ENCODE measurements at places on chromosomes 1 and 21. TPM values are rescaled to one million over a fixed set of nuclear protein-coding genes. Genes with fewer than 3 reads are reported as not detected.

- no peaks in the 10 kb centered on the region for H3K27me3 ChIP-seq
- peaks cover 35% of the 10 kb centered on the region for H3K4me1 ChIP-seq
- peak; percentile 84 for DNase-seq
- H3K36me3 ChIP-seq = no peaks in the 10 kb centered on the region
- H3K27ac ChIP-seq = peak overlapping the region; percentile 43
Observed at GRCh38 chr1:32998997-32999396, 34.4 kb upstream of the RNF19B start.

GRCh38 chr1:207935166-207935583 is 24.2 kb upstream of the CD34 start:
- no peak overlapping the region for H3K27ac ChIP-seq
- no peak for DNase-seq
- no peaks in the 10 kb centered on the region for H3K27me3 ChIP-seq
- no peaks in the 10 kb centered on the region for H3K36me3 ChIP-seq
- no peak overlapping the region for H3K4me3 ChIP-seq

DNA sequence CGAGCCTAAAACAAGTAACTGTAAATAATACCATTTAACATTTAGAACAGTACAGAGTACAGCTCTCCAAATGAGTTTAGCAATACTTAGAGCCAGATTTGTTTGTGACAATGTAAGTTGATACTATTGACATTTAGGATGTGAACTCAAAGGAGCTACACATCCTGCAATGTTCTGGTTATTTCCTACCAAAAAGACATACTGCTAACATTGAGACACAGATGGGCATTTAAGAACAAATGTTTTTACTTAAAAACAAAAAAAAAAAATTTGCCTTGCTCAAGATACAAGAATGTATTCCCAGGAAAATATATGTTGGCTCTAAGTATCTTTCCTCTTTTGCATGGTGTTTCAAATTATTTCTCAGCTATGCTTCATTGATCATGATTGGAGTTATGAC is 1464.8 kb upstream of the PRMT6 start:
- no peaks in the 10 kb centered on the region for H3K4me1 ChIP-seq
- no peak overlapping the region for H3K27ac ChIP-seq
- H3K4me3 ChIP-seq = no peak overlapping the region
- DNase-seq = no peak
- no peaks in the 10 kb centered on the region for H3K27me3 ChIP-seq

GRCh38 chr21:8991968-8992621 is 1529.3 kb upstream of the TPTE start:
- H3K36me3 ChIP-seq = no peaks in the 10 kb centered on the region
- no peak for DNase-seq
- peaks cover 18% of the 10 kb centered on the region for H3K27me3 ChIP-seq
- H3K4me3 ChIP-seq = no peak overlapping the region

DNA sequence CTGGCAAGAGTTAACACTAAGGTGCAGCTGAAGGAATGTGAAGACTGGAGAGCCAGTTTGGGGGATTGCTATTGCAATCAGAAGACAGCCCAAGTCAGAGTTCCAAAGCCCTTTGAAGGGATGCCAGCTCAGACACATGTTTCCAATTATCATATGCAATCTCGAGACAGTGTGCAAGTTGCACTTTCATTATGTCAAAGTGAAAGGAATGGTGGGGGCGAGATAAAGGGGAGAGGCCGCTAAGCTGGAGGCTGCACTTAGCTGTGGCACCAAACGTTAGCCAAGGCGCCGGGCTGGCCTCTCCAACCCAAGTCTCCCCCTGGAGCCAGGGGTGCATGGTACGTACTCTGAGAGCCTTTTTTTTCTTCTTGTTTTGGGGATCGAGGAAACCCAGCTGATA is 58.0 kb downstream of the NGF start:
- H3K36me3 ChIP-seq = no peaks in the 10 kb centered on the region
- H3K4me3 ChIP-seq = no peak overlapping the region
- H3K27me3 ChIP-seq = no peaks in the 10 kb centered on the region

GRCh38 chr21:46126309-46127238 is 28.7 kb downstream of the COL6A2 start:
- H3K4me3 ChIP-seq = no peak overlapping the region
- H3K4me1 ChIP-seq = no peaks in the 10 kb centered on the region
- H3K27me3 ChIP-seq = no peaks in the 10 kb centered on the region
- no peak overlapping the region for H3K27ac ChIP-seq
- peaks cover 11% of the 10 kb centered on the region for H3K36me3 ChIP-seq
- DNase-seq = no peak

DNA sequence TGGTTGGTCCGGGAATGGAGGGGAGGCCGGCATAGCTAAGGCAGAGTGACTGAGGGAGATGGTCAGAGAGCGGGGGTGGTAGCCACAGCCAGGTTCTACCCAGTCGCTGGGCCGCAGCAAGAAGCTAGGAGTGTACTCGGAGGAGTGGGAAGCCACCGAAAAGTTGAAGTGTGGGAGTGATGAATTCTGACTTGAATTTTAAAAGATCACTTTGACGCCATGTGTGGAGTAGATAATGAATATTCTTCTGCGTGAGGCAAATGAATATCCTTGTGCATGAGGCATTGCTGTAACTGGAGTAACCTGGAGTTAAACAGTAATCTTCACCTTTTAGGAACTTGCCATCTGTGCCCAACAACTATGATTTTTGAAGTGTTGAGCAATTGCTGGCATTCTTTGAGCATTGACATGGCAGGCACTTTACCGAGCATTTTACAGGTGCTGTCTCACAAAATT is 6.9 kb downstream of the CTPS1 start:
- peaks cover 80% of the 10 kb centered on the region for H3K4me1 ChIP-seq
- no peak overlapping the region for H3K4me3 ChIP-seq
- no peaks in the 10 kb centered on the region for H3K36me3 ChIP-seq
- H3K27me3 ChIP-seq = no peaks in the 10 kb centered on the region
- no peak for DNase-seq

DNA sequence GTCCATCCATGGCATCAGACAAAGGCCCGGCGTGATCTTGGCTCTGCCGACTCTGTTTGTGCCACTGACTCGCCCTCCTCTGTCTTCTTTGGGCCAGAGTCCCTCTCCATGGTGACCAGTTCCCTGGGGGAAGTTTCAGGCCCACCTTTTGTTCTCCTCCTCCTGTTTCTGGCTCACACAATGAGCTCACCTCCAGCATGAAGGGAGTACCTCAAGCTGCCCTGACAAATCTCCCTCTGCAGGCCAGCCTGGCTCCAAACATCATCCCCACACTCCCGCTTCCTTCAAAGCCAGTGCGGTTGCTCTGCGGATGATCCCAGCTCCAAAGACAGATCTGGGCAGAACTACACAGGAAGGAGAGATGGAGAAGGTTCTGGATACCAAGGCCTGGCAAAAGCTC is 576.6 kb downstream of the NPHP4 start:
- H3K36me3 ChIP-seq = no peaks in the 10 kb centered on the region
- H3K4me1 ChIP-seq = no peaks in the 10 kb centered on the region
- H3K27ac ChIP-seq = no peak overlapping the region

- H3K36me3 ChIP-seq = no peaks in the 10 kb centered on the region
- H3K4me1 ChIP-seq = no peaks in the 10 kb centered on the region
- no peak for DNase-seq
- no peaks in the 10 kb centered on the region for H3K27me3 ChIP-seq
- H3K4me3 ChIP-seq = no peak overlapping the region
Observed at GRCh38 chr21:19508844-19509243, 1105.3 kb upstream of the TMPRSS15 start.

DNA sequence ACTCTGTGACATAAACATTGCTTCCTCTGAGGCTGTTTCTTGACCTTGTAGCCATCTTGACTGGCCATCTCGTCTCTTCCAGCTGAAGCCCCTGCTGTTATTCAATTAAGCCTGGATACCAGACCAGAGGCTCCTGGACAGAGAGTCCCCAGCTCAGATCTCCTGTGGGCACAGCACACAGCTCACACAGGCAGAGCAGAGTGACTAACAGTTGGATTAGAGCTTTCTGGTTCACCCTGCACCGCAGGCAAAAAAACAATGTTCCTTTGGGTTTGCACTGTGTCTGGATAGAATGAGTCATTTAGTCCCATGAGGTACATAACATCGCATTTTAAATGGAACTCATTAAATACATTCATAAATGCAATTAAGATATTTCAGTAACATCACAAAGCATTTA is 33.4 kb upstream of the USH2A start:
- no peak for DNase-seq
- no peaks in the 10 kb centered on the region for H3K4me1 ChIP-seq
- no peak overlapping the region for H3K27ac ChIP-seq
- H3K27me3 ChIP-seq = no peaks in the 10 kb centered on the region
- no peaks in the 10 kb centered on the region for H3K36me3 ChIP-seq
- H3K4me3 ChIP-seq = no peak overlapping the region

DNA sequence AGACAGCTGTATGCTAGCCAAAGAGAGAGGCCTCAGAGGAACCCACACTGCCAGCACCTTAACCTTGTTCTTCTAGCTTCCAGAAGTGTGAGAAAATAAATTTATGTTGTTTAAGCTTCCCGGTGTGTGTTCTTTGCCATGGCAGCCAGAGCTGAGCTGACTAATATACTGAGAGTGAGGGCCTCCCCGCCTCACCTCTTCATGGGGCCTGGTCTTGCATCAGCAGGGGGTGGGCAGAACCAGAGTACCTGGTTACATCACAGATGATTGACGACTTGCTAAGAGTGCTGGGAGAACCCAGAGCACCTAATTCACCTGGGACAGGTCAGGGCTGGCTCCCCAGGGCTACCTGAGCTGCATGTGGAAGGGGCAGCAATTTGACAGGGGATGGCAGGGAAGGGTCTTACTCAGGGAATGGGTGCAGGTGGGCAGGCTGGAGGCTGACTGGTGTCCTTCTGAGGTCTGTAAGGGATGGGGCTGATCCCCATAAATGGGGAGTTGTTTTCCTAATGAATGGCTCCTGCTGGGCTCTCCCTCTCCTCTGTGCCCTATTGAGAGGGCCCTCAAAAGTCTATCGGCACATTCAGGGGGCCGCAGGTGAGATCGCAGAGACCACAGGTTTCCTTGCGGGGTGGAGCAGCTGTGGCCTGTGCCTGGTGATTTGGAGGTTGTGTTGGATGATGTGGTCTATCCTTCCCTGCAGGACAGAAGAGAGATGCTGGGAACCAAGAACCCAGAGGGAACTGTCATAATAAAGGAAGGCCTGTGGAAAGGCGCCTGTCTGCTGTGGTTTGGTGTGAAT is 60.6 kb upstream of the ETV3 start:
- no peaks in the 10 kb centered on the region for H3K4me1 ChIP-seq
- H3K27me3 ChIP-seq = peaks cover 26% of the 10 kb centered on the region
- no peak overlapping the region for H3K4me3 ChIP-seq
- H3K36me3 ChIP-seq = no peaks in the 10 kb centered on the region
- H3K27ac ChIP-seq = no peak overlapping the region

- H3K27me3 ChIP-seq = no peaks in the 10 kb centered on the region
- no peaks in the 10 kb centered on the region for H3K36me3 ChIP-seq
- DNase-seq = no peak
- no peak overlapping the region for H3K27ac ChIP-seq
- no peaks in the 10 kb centered on the region for H3K4me1 ChIP-seq
- H3K4me3 ChIP-seq = no peak overlapping the region
Observed at GRCh38 chr1:109609881-109610280, 9.5 kb downstream of the GNAT2 start.

GRCh38 chr1:21368515-21369289 is 71.2 kb upstream of the NBPF3 start:
- no peaks in the 10 kb centered on the region for H3K36me3 ChIP-seq
- peaks cover 6% of the 10 kb centered on the region for H3K4me1 ChIP-seq
- H3K27ac ChIP-seq = no peak overlapping the region
- peak; percentile 85 for DNase-seq
- no peaks in the 10 kb centered on the region for H3K27me3 ChIP-seq

- no peaks in the 10 kb centered on the region for H3K27me3 ChIP-seq
- no peaks in the 10 kb centered on the region for H3K36me3 ChIP-seq
- no peak for DNase-seq
Observed at GRCh38 chr1:115953180-115953579, 23.1 kb upstream of the SLC22A15 start.

The FAM72B gene
- total RNA-seq = 1.4 TPM

The DCST1 gene
- not detected for total RNA-seq

The CYP4Z1 gene
- total RNA-seq = 0.23 TPM
